ENCODE measurements at places on chromosomes 1 and 21.

DNA sequence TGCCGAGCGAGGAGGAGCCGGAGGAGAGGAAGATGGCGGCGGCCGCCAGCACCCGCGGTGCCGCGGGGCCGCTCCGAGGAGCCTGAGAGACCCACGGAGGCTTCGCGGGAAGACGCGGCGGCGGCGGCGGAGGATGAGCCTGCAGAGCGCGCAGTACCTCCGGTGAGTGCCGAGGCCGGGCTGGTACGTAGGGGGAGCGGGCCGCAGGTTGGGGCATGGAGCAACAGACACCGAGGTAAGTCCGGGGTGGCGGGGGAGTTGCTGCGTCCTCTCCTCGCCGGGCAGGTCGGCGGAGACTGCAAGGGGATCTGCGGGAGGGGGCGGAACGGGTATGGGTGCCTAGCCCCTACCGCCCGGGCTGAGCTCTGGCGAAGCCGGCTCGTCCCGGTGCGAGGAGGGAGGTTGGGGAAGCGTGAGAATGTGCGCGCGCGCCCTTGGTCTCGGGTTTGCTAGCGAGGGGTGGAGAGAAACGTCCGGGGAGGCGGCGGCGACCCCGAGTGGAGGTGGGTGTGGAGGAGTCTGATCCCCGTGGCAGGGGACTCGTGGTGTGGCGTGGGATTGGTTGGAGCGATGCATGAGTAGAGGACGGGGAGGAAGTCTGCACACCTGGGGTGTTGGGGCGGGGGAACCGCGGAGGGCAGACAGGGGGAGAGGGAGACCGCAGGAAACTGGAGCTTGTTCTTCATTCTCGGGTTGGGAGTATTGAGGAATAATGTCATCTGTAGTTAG lies at the start of gene SMG7:
TSS of gene SMG7 (plus strand) at position 12 of the 729 bp plus-strand sequence. CDS start at position 134, 122 bp downstream.
- DNase-seq, result peak; percentile 65

- DNase-seq, result no peak
Observed at GRCh38 chr1:19370453-19371170, 58.5 kb downstream of the SLC66A1 start.

- no peak for DNase-seq
Observed at GRCh38 chr1:74396462-74396861, 115.9 kb downstream of the LRRC53 start.

- DNase-seq, result no peak
Observed at GRCh38 chr1:54297596-54298283, 97.8 kb downstream of the MRPL37 start.

- DNase-seq, result no peak
Observed at GRCh38 chr1:185939142-185939541, 205.0 kb downstream of the HMCN1 start.

GRCh38 chr1:164101802-164102201 lies 457.2 kb upstream of the PBX1 start:
- DNase-seq, result no peak

GRCh38 chr1:101781201-101781831 lies 215.4 kb downstream of the OLFM3 start:
- DNase-seq, result no peak

DNA sequence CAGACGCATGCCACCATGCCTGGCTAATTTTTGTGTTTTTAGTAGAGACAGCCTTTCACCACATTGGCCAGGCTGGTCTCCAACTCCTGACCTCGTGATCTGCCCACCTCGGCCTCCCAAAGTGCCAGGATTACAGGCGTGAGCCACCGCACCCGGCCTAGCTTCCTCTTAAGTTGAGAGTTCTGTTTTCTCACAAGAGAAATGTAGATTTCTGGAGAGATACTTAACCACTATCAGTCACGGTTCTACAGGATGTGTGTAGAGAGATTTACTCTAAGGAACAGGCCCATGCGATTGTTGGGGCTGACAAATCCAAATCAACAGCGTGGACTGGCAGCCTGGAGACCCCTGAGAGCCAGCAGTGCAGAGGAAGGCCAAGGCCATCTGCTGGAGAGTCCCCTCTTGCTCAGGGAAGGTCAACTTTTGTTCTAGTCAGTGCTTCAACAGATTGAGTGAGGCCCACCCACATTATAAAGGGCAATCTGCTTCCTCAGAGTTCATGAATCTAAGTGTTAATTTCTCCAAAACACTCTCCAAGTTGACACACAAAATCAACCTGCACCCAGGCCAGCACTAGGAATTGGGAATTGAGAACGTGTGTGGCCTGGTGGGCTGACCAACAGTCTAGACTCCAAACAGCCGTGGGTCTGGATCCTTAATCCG lies 38.7 kb downstream of the CHAF1B start:
- DNase-seq, result no peak

GRCh38 chr1:173489149-173489600 lies 12.0 kb downstream of the PRDX6 start:
- no peak for DNase-seq

Measured in CD4-positive, alpha-beta T cell treated with Interleukin-17A for 4 hours (primary cell).